ENCODE measurements at places on chromosomes 4 and X.

GRCh38 chr4:1759170-1759817, 33.8 kb upstream of the FGFR3 start:
- DNase-seq: no peak

DNA sequence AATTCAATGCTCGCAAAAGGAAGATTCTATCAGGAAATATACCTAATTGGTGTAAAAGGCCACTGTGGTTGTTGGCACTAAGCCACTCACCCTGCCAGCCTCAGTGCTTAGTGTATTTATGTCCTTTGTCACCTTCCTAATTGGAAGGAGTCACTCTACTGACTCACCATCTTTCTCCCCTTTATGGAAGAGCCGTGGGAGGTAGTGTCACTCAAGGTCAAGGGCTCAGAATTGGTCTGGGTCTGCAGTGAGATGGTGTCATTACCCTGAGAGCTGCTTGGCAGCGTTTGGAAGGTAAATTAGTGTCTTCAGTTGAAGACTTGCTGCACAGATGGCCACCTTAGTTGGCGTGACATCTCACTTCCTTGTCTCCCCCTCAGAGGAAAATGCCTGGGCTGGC, 41.7 kb upstream of the CDKN2AIP start:
- DNase-seq: no peak

DNA sequence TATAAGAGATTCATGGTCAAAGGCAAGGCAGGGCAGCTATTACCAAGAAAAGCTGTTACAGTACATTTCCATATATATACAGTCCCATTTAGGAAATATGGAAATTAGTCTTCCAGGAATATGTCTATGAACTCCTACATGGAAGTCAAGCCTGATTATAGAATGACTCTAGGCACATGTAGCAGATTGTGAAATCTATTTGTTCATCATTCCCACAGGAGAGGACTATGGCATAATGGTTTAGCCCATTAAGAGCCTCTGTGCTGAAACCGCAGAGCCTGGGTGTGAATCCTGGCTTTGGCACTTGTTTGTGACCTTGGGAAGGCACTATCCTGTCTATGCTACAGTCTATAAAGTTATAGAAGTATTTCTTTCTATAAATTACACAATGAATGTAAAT, 764.8 kb downstream of the RAPGEF2 start:
- no peak for DNase-seq

DNA sequence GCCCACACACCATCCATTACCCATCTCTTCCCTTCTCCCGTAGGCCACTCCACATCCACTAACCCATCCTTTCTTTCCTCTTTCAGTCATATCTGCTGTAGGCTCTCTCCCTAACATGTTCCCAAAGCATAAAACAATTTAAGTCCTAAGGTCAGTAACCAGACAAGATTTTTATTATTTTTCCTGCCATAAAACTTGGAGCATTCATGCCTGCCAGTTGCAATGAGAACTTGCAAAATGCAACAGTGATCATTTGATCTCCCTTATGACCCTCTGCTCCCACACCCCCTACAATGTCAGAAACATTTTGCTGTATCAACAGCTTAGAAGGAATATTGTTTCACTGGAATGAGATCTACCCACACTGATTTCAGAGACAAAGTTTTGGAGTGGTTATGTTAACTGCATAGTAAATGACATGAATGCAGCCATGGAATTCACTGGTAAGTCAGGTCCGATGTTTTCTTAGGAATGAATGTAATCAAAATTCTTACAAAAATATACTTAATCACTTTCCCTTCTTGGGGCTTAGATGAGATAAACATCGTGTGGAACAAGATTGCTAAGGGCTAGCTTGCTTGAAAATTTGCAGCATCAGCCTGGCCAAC, 5.7 kb downstream of the NIPAL1 start:
- no peak for DNase-seq

DNA sequence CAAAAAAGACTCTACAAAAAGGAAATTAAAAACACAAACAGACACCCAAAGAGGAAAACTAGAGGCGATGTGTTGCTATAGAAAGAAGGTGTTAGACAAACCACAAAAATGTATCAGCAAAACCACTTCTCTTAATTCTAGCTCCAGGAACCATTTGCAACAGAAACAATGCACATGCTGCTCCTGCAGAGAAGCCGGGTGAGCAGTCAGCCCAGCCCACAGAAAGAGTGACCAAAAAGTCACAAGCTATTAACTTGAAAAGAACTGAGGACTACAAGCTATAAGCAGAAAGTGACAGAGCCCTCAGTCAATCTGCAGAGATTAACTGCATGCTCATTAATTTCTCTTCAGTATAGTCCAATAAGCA, 96.2 kb upstream of the KLHL13 start:
- DNase-seq: peak; percentile 37

- DNase-seq: no peak
Observed at GRCh38 chr4:8368998-8369397, 71.5 kb downstream of the ACOX3 start.

DNA sequence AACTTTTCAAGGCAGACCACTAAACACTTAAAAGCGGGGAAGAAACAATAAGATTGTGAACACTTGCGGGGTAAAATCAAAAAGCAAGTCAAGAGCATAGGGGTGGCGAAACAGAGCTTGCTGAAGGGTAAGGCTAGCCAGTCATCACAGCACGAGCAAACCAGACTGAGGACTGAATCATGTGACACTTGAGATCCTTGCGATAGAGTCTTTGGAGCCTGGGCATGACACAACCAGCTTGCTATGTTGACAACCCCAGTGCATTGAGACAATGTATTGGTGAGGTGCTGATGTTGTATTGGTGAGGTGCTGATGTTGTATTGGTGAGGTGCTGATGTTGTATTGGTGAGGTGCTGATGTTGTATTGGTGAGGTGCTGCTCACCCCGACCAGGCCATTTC, 72.3 kb downstream of the SLIT2 start:
- no peak for DNase-seq

DNA sequence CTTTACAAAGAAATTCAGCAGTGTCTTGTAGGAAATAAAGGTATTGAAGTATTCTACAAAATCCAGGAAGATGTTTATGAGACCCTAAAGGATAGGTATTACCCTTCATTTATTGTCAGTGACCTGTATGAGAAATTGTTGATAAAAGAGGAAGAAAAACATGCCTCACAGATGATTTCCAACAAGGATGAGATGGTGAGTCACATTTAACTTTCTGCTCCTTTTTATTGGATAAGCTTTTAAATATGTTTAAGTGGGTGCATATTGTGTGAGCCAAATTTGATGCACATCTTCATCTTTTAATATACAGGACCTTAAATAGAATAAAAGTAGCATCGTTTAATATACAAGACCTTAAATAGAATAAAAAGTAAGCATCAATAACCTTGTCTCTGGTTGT, 72.1 kb downstream of the LRP2BP start:
- no peak for DNase-seq

- DNase-seq: no peak
Observed at GRCh38 chr4:16225167-16225862, 956 bp downstream of the TAPT1 start.

DNA sequence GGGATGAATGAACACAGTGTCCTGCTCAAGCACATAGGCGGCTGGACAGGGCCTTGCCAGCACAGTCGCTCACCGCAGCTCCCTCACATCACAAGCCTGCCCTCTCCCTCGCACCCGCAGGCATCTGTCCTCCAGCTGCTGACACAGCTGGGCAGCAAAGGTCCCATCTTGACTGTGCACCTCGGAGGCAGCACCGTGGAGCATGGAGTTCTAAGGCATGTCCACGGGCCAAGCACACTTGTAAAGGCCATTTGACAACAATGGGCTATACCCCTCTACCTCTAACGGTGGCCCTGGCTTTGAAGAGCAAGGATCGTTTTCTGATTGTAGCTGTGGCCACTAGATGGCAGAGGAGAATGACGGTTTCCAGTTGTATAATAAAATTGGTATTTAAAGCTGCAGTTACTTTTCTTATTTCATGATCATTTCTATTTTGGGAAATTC, 53.8 kb downstream of the APLN start:
- peak; percentile 32 for DNase-seq

DNA sequence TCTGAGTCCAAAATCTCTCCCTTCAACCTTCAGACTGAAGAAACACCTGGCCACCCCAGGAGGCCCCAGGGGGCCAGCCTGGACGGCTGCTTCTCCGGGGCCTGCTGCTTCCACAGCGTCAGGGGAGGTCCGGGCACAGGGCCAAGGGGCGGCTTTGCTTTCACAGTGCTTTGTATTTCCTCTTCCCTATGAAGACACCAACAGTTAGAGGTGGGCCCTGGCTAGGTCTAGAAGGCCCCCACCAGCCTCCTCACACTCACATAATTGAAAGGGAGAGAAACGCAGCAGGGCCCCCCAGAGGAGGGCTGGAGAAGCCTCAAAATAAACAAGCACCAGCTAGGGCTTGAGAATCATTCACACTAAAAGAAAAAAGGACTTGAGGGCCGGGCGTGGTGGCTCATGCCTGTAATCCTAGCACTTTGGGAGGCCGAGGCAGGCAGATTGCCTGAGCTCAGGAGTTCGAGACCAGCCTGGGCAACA, 17.8 kb downstream of the SCD5 start:
- DNase-seq: no peak

DNA sequence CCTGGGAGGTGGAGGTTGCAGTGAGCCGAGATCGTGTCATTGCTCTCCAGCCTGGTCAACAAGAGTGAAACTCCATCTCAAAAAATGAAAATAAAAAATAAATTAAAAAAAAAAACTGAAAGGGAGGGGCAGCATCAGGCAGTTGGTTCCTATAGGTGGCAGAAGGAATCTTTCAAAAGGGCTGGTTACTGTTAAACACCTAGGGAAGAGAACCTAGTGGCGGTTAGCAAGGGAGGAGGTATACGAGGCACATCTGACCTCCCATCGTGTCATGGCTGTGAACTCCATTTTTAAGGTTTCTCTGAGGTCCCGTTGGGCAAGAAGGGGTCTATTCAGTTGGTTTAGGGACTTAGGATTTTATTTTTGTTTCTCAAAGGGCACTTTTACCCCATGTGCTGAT, 150.1 kb downstream of the SLC7A11 start:
- no peak for DNase-seq

GRCh38 chr4:176817204-176817603, 24.5 kb upstream of the VEGFC start:
- DNase-seq: no peak

GRCh38 chr4:14180983-14181601, 553.6 kb upstream of the BOD1L1 start:
- no peak for DNase-seq

DNA sequence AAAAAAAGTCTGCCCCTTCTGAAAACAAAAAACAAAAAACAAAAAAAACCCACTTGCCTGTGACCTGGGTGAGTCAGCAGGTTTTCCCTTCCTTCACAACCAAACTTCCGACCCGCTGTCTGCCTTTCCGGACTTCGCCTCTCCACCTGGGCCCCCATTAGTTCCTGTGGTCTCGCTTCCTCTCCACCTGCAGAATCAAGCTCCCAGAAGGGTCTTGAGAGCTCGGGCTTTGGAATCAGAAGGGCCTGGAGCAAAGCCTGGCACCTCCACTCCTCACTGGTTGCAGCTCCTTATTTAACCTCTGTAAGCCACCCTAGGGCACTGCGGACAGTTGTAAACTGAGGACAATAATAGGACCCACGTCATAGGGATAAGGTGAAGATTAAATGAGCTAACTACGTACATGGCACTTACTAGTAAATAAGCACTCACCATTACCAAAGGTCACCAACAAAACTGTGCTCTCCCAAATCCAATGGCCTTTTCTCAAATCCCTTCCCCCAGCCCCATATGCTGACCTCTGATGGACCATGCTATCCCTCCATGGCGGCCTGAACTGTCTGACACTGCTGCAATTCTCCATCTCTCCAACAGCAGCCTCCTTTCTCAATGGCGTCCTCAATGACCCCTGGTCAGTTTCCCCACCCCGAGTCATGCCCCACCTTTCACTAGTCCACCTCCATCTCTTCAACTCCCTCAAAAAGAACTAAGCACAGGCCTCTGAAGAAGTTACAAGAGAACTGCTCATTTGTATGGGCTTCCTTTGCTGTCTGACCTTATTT, 64.2 kb downstream of the IRF2 start:
- DNase-seq: peak; percentile 13

- no peak for DNase-seq
Observed at GRCh38 chr4:184021389-184021788, 116.3 kb downstream of the STOX2 start.

DNA sequence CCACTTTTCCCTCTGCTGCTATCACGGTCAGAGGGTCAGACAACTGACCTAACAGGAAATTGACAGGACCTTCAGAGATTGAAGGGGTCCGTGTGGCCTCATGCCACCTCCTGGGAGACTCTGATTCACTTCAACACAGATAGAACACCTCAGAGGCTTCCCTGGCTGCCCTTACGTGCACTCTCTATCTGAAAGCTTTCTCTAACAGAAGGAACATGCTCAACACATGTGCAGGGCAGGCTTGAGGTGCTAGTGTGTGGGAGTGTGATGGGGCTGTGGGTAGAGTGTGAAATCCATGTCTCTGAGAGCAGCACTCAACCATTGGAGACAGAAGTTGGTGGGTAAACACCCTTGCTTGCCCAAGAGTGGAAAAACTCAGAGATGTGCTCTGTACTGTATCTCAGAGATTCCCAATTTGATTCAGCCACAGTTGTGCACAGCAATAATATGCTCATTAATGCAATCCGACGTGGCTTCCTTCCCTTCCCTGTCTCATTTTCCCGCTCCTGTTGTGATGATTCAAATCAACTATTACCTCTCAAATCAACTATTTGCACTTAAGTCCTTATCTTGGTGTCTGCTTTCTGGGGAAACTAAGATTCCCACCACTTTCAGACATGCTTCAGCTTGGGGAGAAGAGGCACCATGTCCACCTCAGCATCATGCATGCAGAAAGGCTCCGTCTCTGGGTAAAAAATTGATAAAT, 62.0 kb upstream of the MAGEB2 start:
- no peak for DNase-seq

GRCh38 chr4:187183346-187183745, 459.7 kb upstream of the FAT1 start:
- no peak for DNase-seq

DNA sequence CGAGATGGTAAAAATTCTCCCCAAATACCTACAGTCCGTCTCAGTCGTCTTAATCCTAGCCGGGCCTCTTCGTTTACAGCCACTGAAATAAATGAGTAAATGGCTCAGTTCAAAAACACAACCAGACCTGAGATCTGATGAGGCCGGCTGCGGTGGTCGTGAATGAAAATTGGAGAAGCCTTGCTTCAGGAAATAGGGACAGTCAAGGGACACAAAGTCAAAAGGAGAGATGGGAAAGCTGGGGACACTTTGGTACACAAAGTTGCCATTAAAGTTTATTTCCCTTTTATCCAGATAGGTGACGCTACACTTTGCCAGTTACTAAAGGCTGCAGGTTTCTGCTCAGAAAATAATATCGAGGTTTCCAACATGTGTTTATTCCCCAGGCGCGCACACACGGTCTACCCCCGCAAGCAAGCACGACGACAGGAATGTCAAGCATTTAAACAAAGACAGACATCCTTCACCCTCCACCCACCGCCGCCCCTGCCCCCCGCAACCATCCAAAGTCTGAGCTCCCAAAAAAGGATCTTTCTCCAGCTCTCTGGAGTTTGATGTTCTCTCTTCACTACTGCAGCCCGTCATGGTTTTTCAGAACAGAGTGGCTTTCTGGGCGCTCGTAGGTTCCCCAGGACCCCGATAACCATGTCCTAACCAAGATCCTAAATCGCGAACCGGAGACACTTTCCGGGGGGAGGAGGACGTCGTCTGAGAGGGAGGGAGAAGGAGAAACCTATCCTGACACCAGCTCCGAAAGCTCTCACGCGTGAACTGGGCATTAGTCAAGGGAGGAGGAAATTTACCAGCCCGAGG, 1.3 kb upstream of the PCDH7 start:
- no peak for DNase-seq

Data from T-helper 2 cell (primary cell).